Activated T-helper 1 cell treated with anti-CD3 and anti-CD28 coated beads, Interleukin-2, amount 50 U/mL, for 16 hours (primary cell): ENCODE measurements at places on chromosomes 6 and 20.

- DNase-seq, result no peak
Measured at GRCh38 chr6:28220257-28221133, 4.6 kb upstream of the ZSCAN9 start.

- no peak for DNase-seq
Measured at GRCh38 chr6:80862756-80863155, 756.3 kb downstream of the BCKDHB start.

DNA sequence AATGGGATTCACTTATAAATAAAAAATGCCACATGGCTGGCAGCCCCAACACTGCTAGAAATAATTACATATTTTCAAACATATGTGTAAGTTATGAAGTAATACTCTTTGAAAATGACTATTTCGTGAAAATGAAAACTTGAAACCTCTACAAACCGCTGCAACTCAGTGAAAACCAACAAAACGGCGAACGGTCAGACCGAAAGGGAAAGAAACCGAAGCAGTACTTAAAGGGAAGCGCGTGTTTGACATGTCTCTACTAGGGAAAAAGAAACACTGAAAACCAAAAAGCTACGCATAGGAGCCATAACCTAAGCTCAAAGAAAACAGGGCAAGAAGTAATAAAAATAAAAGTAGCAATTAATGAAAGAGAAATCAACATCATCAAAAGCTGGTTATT, 121.0 kb upstream of the GGTLC1 start:
- DNase-seq, result no peak

DNA sequence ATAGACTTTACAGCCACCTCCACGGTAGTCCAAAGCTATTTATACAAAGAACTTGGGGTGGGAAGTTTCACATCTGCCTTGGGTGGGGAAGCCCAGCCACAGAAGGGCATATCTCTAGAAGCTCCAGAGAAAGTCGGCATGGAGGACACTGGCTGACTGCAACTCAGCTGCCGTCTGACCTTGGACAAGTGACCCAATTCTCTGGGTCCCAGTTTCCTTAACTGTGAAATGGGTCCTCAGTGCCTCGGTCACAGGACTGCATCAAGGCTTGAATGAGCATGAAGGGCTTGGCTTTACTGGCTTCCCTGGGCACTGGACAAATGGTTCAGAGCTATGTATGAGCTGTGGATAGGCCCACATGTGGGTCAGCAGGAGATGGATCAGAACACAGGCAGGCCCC, 58.6 kb downstream of the NOL4L start:
- DNase-seq, result no peak

GRCh38 chr6:112235956-112236355, 18.4 kb downstream of the LAMA4 start:
- DNase-seq, result no peak

DNA sequence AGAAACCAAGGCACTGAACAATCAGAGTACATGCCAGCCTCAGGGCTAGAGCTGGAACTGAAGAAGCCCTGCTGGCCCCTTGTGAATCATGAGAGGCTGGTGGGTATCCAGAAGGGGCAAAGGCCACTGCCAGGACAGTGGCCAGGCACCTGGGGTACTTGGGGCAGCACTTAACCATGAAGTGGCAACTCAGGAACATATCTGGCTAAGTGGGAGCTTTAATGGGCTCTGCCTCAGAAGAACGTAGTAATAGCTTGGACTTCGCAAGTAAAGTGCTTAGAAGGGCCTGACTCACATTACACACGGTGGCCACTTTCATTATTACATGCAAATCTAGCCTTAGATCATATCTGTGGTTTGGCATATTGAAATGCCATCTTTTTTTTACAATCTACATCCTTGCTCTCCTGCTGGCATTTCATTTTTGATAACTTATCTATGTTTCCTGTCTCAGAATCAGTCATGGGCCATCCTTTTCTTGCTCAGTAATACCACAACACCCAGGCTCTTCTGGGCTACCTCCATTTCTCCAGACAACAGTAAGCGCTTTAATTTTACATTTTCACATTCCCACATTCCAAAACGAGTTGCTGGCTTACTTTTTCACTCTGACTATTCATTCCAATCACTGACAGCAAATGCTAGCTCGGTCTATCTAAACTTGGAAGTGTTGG, 21.6 kb downstream of the NAPB start:
- DNase-seq, result no peak

- DNase-seq, result no peak
Measured at GRCh38 chr6:142648036-142648451, 296.9 kb downstream of the HIVEP2 start.

GRCh38 chr6:112764377-112764776, 417.2 kb downstream of the RFPL4B start:
- DNase-seq, result no peak

- no peak for DNase-seq
Measured at GRCh38 chr6:12546410-12547002, 170.1 kb upstream of the PHACTR1 start.

- DNase-seq, result no peak
Measured at GRCh38 chr6:159981071-159981402, 12.2 kb downstream of the IGF2R start.
